ENCODE measurements at places on chromosomes 7 and 10.

DNA sequence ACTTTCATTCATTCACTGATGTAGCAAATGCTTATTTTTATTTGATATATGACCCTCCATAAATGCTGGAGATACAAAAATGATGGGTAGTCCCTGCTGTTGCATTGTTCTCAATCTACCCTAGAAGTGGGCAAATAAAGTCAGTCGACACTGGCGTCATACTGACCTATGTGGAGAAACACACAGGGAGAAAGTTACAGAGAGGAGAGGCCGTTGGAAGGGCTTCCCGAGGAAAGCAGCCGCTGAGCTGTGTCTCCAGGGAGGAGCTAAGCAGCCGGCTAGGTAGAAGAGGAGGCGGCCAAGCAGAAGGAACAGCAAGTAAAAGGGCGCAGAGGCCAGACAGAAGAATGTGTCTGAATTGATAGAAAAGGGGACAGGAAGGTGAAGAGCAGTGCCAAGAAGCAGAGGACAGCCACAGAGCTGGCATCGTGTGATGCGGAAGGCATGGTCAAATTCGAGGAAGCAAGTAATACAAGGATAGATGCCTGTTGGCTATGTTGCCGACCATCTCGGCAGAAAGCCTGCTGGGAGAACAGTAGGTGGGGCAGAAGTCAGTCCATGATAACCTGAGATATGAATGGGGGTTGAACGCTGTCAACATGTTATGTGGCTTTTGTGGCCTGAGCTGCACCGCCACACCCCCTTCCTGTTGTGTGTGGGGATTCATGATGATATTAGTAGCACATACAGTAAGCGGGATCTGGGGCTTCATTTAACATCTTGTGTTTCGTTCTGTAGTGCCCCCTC, 25.9 kb downstream of the ST8SIA6 start:
- peak; percentile 72 for DNase-seq

DNA sequence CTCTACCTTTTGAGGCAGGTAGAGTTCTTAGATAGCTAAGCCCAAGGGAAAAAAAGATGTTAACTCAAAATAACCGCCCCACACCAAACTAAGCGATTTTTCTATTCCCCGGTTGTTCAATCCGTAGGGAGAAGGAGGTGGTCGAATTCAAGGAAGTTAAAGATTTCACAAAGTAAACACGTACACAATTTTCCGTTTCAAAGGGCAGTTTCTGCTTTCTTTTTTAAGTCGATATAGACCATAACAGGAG, 842 bp downstream of the KBTBD2 start:
- no peak for DNase-seq

DNA sequence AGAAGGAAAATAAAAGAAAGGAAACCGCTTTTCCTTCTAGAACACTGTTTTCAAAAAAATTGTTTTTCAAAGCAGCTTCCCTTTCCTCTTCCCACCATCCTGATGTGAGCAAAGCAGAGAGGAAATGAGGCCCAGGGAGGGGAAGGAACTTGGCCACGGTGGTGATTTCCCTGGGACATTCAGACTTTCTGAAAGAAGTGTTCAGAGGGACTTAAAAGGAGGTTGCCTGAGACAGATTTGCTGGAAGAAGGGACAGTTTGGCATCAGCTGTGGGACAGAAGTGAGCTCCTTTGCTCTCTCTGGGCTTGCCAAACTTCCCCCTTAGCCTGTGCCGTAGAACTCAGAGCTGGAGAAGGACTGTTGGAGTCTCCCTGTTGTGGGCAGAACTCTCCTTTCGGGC, 30.3 kb downstream of the ADCYAP1R1 start:
- DNase-seq = no peak

DNA sequence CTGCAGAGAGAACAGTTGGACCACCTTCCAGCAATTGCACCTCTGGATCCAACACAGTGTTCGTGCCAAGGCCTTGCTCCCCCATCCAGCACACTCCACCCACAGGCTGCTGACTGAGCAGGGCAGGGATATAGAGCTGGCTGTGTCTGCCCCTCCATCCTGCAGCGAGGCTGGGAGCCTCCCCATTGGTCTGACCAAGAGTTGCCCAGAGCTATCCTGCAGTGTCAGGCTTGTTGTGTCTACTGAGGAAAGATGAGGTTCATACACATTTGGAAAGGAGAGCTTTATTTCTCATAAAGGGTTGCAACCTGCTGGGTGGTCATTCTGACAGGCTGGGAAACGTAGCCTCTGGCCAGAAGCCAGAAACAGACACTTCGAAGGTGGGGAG, 27.1 kb downstream of the PRF1 start:
- DNase-seq = no peak

DNA sequence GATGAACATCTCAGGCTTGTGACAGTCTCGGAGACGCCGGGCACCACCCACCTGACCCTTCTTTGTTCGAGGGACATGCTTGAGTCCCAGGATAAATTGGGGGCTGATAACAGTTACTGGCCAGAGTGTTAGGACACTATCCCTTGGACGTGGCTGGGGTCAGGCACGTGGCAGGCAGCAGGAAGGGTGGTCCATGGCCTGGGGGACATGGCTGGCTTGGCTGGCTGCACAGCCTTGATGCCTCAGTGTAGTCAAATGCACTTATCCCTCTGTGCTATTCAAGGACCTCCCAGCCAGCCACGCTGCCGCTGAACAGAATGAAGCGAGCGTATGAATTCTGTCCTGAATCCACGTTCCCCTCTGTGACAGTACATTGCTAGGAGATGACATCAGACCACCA, 662.0 kb upstream of the FOXK1 start:
- DNase-seq = no peak

DNA sequence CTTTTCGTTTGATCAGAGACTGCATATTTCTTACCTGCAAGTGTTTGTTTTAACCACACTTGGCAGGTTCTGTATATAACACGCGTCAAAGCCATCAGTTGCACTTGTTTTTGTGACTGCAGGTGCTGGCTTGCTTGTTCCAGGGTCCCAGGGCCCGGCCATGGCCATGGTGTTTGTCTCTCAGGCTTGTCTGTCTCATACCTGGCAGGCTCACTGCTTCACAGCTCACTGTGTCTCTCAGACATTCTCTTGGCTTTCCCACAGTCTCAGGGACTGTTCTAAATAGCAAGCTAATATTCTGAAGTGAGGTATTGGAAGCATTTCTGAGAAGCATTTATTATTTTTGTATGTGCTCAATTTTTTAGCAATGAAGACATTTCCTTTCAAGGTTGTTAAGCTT, 46.9 kb downstream of the GPR141 start:
- no peak for DNase-seq

Measured in CD4-positive, alpha-beta T cell treated with Interleukin-1 beta for 1 hour (primary cell).